ENCODE measurements at places on chromosomes 7 and 10.

GRCh38 chr10:96118604-96119450, 11.3 kb upstream of the ZNF518A start:
- DNase-seq: no peak

GRCh38 chr10:97861097-97861750, 11.6 kb downstream of the GOLGA7B start:
- no peak for DNase-seq

DNA sequence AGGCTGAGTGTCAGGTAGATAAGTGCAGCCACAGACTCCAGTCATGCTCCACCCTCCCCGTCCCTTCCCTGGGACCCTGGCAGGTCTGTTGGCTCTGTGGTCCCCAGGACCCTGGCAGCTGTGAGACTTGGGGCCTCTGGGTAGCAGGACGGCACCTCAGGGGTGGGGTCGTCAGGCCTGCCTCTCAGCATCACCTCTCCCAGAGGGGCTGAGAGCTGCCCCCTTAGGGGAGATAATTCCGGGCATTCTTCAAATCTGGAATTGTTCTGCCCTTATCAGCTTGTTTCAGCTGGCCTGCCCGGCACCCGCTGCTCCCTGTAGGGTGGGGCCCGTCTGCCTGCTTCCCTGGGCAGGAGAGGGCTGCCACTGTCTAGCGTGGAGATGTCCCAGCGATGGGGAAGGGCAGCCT, 23.3 kb downstream of the PODXL start:
- no peak for DNase-seq

GRCh38 chr10:101363850-101364400, 10.0 kb downstream of the BTRC start:
- DNase-seq: no peak

GRCh38 chr7:84230491-84230890, 35.9 kb upstream of the SEMA3A start:
- no peak for DNase-seq

DNA sequence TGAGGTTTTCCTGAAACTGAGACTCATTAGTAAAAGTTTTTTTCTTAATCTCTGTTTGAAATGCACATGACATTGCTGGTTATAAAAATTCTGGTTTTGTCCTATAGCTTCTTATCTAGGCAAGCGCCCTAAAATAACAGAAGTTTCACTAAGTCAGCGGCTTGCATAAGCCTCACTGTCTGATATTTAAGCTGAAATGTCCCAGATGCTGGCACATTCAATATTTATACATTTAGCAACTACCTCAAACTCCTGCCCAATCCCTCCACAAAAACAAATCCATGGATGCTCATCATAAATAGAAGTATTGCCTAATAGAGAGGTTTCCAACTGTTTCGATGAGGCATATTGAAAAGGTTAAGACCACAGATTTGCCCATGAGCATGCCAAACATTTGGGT, 83.1 kb upstream of the EGR2 start:
- no peak for DNase-seq

DNA sequence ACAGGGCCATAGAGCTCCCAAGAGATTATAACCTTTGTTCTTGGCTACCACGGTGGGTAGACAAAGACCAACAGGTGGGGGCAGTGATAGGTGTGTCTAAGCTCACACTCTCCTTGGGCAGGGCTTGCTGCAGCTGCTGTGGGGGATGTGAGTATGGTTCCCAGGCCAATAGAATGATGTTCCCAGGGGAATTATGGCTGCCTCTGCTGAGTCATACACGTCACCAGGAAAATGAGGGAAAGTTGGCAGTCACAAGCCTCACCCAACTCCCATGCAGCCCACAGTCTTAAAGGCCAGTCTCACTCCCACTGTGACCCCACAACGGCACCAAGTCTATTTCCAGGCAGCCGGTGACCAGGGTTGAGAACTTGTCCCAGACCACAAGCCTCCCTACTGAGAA, 453.4 kb upstream of the PODXL start:
- DNase-seq: no peak

- no peak for DNase-seq
These were observed 20.1 kb upstream of the PTN start for GRCh38 chr7:137363683-137364082.

DNA sequence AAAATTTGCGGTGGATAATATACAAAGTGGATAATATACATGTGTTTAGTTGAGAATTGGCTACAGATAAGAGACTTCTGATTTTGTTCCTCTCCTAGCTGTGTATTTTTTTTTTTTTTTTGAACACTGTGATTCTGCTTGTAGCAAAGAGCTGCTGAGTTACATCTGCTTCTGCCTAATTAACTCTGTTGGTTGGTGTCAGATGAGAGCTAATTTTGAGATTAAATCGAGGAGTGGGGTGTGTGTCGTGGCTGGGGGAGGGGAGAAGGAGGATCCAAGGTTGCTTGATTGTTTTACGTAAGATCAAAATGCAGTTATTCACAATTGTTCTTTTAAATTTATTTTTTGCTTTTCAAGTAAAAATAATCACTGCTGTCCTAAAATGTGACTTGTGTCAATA, 11.3 kb downstream of the KAT6B start:
- DNase-seq: no peak

GRCh38 chr10:118971876-118972275, 57.6 kb upstream of the NANOS1 start:
- DNase-seq: no peak

- no peak for DNase-seq
These were observed 140.6 kb downstream of the ALOX5 start for GRCh38 chr10:45514291-45515270.

DNA sequence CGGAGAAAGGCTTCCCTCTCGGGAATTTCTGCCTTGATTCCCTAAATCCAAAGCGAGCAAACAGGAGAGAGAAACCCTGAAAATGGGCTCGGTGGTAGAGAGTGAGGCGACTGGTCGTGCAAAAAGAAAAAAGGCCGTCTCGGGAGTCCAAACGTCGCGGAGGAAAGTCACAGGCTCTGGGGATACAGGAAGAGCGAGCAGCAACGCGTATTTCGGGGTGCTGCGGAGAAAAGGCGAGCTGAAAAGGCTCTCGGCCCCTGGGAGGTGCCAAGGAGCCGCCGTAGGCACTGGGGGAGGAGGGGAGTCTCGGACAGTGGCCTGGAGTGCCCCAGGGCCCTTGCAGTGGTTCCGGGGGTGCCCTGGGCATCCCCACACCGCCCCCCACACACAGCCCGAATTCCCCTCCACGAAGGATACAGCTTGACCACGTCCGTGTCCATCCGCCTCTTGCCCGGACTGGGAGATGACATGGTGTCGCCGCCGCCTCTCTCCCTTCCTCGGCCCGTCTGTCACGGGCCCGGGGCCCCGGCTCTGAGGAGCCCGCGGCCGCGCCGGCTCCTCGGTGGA, 591 bp downstream of the UBE2H start:
- DNase-seq: no peak

- DNase-seq: peak; percentile 3
These were observed 538 bp downstream of the TFAM start for GRCh38 chr10:58385784-58386112.

DNA sequence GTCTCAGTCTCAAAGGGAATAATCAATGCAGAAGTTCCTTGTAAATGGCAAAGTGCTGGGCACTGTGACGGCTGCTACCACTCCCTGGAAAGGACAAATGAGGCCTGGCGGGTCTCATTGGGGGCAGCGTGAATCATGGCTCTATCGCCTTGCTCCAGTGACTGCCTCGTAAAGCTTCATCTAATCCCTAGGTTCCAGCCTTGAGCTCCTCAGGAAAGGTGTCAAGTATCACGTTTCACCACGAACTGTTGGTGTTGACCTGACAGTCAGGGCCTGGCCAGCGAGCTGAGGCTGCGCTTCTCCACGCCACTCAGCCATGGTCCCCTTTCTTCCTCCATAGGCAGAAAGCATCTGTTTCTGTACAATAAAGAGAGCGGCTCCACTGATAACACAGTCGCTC, 126.7 kb upstream of the ZNF32 start:
- no peak for DNase-seq

DNA sequence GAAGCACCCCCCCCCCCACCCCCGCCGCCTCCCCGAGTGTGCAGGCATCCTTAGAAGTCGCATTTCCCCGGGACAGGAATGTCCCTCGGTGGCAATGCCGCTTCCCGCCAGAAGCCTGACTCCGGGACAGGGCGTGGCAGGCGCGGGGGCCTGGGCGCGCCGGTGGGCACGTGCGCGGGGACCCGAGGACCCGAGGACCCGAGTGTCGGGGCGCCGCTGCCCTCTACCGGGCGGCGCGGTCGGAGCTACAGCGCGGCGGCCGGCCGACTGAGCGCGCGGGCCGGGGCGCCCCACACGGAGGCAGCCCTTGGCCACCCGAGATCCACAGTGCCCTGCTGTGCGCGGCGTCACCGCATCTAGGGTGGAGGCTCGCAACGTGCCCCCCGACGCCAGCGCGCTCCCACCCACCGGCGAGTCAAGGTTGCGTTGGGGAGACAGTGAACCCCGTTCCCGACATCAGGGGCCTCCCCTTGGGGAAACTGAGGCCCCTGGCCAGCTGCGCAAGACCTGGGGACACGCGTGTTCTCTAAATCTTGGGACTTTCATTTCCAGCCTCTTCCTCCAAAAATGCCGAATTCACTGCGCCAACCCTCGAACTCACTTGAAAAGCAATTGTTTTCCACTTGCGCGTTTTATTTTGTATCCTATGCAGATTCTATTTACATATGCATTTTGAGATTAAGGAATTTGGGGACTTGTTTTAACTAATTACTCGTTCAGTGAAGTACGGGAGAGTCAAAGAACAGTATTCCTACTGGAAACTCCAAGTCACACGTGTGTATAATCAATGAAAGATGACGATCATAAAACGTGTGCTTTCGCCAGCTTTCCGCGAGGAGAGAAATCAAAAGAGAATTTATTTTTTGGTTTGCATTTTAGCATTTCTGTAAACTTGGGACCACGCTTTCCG, 3.1 kb upstream of the CUX1 start:
- peak; percentile 48 for DNase-seq

DNA sequence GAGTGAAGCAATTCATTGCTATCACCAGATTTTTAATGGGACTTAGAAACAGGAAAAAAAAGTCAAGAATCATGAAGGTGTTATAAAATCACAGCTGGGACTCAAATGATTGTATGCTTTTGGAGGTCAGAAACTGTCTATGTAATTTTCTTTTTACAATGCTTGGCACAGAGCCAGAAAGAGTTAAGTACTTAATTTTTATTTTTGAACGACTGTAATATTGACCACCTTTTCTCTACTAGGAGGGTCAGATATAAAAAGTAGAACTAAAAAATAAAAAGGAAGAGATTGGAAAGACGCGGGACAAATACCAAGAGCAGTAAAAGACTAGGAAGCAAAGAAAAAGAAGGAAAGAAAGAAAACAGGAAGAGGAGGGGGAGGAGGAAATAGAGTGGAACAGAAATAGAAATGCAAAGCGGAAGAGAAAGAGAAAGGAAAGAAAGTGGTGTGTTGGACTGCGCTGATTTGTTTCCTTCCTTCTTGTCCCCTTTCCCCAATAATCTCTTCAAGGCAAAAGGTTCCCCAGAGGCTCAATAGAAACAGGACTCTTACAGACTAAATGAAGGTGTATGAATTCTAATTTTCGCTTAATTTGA, 23.2 kb upstream of the C1GALT1 start:
- no peak for DNase-seq

- DNase-seq: no peak
These were observed 38.6 kb downstream of the TMEM106B start for GRCh38 chr7:12249706-12250105.

- DNase-seq: no peak
These were observed 795.5 kb downstream of the TNS3 start for GRCh38 chr7:46786221-46786954.

DNA sequence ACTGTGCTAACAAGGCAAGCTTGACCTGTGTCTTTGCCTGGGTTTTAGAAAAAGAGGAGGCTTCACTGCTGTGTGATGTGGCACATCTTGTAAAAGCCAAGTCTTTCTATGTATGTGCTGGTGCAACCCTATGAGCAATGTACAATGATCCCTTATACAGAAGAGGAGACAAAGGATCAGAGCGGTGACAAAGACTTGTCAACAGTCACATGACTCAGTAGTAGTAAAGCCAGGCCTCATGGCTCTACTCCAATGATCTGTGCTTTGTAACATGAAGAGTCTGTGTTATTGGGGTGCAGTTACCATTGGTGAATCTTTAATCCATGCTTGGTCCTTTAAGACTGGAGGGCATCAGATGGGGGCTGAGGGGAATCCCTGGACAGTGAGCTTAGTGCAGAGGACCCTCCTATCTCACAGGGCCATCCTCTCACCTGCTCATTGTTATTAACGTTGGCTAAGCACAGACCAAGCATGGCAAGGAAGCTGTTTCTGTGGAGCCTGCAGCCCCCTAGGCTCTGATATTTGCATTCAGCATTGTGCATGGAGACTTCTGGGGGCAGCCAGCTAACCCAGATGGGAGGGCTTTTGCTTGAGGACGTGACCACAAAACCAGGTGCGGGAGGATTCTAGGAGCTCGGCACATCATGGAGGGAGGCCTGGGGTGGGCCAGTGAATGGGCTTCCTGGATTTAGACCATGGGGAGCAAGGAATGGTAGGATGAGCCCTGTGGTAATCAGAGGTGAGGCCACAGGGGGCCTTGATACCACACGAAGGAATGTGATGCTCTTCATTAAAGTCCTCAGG, 308.8 kb upstream of the ZNF32 start:
- DNase-seq: no peak

GRCh38 chr10:47444047-47444446, 39.9 kb downstream of the ANXA8 start:
- no peak for DNase-seq

DNA sequence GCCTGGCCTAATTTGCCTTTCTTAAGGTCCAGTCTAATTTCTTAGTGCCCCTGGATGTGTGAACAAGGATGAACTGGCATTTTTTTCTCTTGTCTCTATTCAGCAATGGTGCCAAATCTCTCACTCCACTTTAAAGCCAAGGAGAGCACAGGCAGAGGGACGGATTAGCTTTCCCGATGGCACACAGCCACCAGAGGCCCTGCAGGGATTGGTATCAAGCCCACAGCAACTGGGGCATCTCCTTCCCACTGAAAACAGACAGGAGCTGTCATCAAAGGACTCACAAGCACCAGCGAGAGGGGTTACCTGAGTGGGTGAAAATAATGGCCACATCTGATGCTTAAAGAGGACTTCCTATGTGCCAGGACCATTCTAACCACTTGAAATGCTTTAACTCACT, 83.1 kb downstream of the ITIH5 start:
- no peak for DNase-seq

DNA sequence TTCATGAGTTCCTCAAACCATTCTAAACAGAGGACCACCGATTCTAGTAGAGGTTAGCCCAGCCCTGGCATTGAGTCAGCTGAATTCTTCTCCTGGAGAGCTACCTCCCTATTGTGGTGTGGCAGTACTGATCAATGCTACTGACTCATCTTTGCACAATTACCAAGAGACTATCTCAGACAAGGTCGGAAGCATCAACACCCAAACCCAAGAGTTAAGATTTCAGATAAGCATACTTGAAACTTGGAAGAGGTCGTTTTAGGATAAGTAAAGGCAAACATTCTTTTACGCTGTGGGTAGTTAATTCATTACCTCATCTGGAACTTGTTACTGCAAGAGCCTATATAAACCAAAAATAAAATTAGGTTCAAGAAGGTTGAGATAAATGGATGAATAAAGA, 154.6 kb upstream of the NRBF2 start:
- DNase-seq: no peak

- no peak for DNase-seq
These were observed 308.4 kb downstream of the RPS24 start for GRCh38 chr10:78341953-78342614.

- DNase-seq: no peak
These were observed 178.3 kb downstream of the SKIDA1 start for GRCh38 chr10:21347043-21347784.

Data from stimulated activated CD4-positive, alpha-beta T cell treated with anti-CD3 and anti-CD28 coated beads, Interleukin-15, amount 100 ng/mL, for 1 hour (primary cell).